ENCODE measurements at places on chromosomes 7 and 10.

DNA sequence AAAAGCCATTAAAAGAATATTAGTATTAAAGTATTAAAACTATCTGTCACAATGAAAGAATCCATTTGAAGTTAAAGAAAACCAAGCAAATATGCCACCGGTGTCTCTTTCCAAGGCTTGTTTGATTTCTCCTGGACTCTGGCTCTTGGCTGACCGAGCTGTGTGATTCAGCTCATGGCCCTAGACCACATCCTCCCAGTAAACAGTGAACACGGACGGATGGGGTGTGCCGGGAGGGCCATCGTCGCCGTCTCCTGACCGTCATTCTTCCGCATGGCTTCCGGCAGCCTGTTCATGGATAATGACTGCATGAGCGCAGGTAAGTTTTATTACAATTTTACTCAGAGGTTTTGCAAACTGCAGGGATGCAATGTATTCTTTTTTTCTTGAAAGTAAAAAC is 218.5 kb downstream of the DNAJB6 start:
- no peak for DNase-seq

DNA sequence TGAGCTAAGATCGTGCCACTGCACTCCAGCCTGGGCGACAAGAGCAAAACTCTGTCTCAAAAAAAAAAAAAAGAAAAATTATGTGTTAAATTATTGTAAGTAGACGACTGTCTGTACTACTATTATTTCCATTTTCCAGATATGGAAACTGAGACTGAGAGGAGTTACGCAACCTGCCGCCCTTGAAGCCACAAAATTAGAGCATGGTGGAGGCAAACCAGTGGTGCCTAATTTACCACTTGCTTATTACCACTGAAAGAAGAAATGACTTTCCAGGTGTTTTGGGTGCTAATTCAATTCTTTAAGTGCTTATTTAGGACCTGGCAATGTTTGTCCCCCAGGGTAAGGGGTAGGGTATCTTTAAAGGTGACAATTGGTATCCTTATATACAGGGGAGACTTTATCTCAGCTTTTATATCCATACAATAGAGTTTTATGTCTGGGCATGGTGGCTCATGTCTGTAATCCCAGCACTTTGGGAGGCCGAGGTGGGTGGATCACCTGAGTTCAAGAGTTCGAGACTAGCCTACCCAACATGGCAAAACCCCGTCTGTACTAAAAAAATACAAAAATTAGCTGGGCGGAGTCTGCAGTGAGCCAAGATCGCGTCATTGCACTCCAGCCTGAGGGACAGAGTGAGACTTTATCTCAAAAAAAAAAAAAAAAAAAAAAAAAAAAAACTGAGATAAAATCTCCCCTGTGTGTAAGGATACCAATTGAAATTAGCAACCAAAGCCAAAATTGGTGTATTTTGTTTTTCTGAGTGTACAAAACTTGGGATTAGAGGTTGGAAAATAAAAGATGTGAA is 16.6 kb upstream of the CAMK1D start:
- no peak for DNase-seq

DNA sequence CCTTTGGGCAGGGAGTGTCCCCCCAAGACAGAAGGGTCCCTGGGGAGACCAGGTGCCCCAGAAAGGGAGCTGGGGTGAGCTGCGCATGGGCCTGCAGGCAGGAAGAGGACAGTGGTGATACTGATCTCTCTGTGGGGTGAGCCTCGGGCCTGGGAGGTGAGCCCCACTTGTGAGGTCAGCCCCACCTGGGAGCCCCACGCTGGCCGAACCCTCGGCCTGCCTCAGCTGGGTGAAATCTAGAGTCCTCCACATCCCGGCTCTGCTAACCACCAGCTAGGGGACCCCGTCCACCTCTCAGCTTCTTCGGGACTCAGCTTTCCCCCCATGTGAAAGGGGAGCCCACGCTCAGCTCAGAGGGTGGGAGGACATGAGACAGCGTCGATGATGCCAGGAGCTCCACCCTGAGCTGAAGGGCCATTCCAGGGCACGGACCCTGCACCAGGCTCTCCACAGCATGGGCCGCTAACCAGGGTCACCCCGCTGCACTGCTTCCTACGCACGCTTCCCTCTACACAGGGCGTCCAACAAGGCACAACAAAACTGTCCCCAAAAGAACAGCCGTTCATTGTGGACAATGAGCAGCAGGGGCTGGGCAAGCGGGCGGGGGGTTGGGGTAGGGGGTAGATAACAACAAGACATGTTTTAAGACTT is 48.7 kb downstream of the CAMK2B start:
- DNase-seq: no peak

- DNase-seq: no peak
Observed at GRCh38 chr7:44473295-44473694, 17.2 kb downstream of the NUDCD3 start.

DNA sequence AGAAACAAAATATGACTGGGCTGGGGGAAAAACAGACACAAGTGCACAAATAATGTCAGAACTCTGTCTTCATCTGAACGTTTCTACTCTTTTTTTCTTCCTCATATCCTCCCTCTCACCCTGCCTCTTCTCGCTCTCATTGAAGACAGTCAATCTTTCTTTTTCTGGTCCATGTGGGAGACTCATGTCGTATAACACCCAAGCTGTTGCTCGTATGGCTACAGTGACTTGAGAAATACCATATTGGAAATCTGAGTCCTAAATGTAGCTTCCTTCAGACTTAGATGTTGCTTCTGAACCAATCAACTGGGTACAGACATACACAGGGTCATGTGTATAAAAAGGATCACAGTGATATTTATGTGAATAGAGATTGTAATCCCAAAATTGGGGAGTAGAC is 579.8 kb upstream of the CELF2 start:
- no peak for DNase-seq

DNA sequence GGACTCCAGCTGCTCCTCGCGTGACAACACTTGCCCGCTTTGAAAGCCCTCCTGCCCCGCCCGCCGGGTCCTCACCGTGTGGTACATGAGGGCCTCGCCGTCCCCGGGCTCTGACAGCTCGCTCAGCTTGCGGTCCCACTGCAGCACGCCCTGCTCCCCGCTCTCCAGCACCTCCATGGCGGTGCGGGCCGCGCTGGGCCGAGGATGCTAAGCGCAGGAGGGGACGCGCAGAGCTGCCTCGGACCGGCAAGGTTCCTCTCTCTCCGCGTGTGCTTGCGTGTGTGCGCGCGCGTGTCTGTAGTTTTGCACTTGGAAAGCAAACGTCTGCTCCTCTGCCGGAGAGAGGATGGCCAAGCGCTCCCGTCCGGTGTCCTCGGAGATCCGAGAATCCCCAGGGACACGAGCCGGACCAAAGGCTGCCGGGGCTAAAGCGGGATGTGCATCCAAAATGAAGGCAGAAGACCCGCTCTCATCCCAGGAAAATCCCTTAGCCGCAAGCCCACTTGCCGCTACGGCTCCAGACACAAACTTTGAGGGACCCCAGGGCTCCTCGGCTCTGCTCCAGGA is at the start of gene CREB3L2:
Gene CREB3L2, minus strand, starts transcription at position 558 of the 567 bp plus-strand sequence. Its CDS starts 381 bp downstream, at position 177.
- no peak for DNase-seq

DNA sequence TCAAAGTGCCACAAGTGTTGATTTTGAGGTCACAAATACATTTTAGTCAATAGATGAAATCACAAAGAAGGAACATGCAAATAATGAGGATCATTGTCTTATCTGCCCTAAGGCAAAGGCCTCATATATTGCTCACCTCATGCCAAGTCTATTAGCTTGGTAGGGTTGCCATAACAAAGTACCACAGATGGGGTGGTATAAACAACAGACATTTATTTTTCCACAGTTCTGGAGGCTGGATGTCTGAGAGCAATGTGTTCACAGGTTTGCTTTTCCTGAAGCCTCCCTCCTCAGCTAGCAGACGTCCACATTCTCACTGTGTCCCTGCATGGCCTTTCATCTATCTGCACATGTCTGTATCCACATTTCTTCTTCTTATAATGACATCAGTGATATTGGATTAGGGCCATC is 59.6 kb downstream of the RELN start:
- DNase-seq: no peak

- DNase-seq: no peak
Observed at GRCh38 chr7:83681200-83681778, 32.4 kb upstream of the SEMA3E start.

- no peak for DNase-seq
Observed at GRCh38 chr7:75969704-75970498, 24.5 kb downstream of the TMEM120A start.

GRCh38 chr7:46539892-46540483 is 618.9 kb upstream of the IGFBP3 start:
- DNase-seq: no peak

- no peak for DNase-seq
Observed at GRCh38 chr7:101465131-101465530, 102.5 kb downstream of the COL26A1 start.

Data from HFF-Myc (cell line).